ENCODE measurements at places on chromosomes 11 and 22.

DNA sequence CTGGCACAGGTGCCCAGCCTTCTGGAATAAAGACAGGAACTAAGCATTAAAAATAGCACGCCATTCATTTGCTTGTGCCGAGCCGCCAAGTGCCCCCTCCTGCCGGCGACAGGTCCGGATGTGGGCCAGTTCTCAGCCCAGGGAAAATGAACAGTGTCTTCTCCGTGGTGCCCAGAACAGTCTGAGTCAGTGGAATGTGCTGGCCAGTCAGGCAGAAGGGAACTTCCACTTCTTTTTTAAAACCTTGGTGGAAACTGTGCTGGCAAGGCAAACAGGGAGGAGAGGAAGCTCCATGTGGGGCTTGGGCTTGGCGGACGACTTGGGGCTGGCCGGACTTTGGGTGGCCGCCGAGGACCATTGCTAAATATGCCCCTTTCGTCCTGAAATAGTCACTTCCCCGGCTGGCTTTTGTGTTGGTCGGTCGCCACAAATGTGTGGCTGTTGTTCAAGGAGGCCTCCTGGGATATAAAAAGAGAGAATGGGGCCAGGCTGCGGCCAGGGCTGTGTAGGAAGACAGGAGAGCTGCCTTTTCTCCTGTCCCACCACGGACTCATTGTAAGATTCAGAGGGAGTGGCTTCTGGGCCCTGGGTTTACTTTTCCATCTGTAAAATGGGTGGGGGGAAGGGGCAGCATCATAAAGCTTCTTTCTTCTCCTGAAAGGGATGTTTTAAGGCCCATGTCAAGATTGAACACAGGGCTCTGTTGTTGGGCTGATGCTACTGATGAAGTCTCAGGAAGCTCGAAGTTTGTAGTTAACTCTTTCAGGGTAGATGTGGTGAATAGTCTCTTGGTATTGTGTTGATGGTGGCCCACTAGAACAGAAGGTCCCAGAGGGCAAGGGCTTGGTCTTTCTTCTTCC lies 101.0 kb downstream of the PTPRJ start:
- no peak for DNase-seq

DNA sequence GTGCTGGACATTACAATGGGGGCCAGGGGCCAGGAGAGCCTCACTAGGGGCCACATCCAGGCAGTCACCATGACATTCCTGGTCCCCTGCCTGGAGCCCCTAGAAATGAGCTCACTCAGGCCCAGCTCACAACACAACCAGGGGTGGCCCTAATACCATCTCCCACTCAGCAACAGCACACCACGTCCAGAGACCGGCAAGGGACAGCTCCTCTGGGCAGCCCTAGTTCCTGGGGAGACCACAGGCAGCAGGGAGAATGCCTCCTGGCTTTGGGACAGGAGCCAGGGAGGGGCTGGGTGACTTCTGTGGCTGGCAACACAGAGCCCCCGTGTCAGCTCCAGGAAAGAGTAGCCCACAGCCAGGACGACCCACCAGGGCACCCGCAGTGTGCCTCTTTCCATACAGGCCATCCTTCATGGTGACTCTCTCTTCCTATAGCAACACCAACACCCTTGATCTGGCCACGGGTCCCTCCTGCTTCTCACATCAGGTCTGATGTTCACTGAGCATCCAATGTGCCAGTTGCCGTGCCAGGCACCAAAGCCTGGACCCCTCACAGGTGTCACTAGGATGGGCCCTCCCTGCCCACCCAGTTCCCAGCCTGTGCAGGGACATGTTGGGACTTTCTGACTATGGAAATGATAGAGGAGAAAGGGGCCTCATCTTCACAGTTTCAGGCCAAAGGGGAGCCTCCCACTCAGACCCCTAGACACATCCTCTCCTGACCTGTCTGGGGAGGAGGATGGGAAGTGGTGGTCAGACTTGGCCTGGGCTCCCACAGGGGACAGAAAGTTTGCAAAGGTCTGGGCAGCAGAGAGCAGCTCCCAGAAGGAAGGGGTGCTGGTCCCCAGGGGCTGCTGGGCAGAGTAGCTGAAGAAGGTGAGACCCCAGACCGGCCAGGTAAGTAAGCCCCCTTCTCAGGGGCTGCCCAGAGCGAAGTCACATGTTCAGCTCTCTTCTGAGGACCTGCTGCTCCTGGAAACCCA lies 43.2 kb downstream of the IGLL5 start:
- DNase-seq = no peak

DNA sequence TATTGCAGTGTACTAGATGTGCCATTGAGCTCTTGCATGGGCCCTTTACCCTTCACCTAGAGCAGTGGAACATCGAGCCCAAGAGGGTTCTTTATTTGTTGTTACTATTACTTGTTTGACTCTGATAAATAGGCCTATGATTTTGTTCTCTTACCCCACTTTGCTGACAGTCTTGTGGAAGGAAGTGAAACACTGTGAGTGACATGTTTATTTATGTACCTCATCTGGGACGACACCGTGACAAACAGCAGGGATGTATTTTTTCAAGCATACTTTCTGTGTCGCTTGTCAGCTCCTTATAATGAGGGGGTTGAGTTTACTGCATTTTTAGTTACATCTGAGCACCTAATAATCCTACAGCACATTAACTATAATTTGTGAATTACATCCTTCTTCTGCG lies 1010.3 kb upstream of the TENM4 start:
- no peak for DNase-seq

- DNase-seq = no peak
Measured at GRCh38 chr11:34910817-34911216, 5.4 kb downstream of the APIP start.

DNA sequence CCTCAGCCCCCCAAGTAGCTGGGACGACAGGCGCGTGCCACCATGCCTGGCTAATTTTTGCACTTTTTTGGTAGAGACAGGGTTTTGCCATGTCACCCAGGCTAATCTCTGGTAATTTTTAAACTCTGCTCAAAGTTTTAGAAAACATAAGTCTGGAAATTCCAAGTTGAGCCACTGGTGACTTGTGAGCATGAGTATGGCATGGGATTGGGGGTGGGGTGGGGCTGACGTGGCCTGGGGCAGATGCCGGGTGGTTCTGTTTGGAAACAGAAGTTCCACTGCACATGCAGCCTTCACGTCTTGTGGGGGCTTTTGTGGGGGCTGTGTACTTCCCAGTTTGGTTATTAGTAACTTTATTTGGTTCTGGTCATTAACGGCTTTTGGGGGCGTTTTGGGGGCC lies 67.3 kb downstream of the PTPRJ start:
- no peak for DNase-seq

DNA sequence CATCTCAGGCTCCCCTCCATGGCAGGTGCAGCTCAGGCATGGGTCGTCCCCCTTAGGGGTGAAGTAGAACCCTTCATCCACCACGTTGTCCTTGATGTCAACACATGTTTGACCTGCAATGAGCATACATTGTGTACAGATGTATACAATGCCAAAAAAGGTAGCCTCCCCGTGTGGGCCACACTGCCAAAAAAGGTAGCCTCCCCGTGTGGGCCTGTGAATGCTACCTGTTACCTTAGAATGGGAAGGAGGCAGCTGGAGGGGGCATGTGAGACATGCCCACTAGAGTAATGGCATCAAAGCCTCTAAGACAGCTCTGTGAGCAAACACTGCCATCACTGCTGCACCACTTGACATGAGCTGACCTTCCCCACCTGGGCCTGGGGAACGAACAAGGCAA lies 73.7 kb downstream of the DGCR2 start:
- no peak for DNase-seq

GRCh38 chr11:72191961-72192381 lies at the start of gene FOLR1:
Gene FOLR1 (plus strand): TSS chr11:72192140. CDS start chr11:72192174, 34 bp downstream.
- no peak for DNase-seq

DNA sequence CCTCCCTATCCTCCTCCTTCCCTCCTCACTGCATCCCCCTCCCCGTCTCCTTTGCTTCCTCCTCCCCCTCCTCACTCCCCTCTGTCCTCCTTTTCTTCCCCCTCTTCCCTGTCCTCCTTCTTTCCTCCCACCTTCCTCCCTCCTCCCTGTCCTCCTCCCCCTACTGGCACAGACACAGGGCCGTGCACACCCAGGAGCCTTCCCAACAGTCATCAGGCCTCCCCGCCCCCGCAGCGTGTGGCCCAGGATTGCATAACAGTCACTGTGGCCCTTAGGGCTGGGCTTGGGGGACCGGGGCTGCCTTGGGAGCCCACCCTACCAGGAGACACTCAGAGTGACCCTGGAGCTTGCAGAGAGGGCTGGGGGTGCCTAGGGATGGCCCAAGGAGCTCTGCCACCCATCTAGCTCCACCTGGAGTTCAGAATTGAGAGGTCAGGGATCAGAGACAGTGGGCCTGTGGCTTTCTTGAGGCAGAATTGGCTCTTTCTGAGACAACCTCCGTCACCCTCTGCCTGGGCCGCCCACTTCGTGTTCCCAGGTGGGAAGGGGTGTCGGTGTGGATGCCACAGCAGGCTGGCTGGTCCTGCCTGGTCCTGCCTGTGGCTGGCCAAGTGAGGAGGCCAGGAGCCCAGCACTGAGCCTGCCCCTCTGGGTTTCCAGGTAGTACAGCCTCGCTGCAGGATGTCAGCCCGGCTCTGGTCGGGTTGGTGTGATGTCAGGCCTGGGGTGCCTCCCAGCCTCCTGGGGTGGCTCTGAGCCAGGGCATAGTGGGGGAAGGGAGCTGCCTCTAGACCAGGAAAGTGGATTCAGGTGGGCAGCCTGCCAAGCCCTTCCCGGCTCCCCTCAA lies 1.6 kb downstream of the SPI1 start:
- DNase-seq = no peak
